ENCODE measurements at places on chromosomes 1 and 21.

- no peaks in the 10 kb centered on the region for H3K27me3 ChIP-seq
- H3K36me3 ChIP-seq: no peaks in the 10 kb centered on the region
- no peak overlapping the region for H3K27ac ChIP-seq
- no peak overlapping the region for H3K4me3 ChIP-seq
- no peak for DNase-seq
These were observed 71.0 kb downstream of the MAB21L3 start for GRCh38 chr1:116182019-116182714.

DNA sequence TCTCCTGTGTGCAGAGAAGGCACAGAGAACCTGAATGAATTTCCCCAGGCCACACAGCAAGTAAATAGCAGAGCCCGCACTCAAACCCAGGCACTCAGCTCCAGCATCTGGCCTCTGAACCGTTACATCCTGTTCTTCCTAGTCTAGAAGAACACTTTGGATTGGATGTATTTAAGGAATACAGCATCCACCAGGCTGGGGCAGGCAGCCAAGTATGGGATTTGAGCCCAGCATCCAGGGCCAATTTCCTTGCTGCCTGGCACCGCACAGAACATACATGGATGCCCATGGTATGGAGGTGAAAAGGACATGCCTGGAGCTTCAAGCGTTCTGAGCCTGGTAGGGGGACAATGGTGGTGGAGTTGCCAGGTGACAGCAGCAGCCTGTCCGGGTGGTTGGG, 9.7 kb downstream of the AJAP1 start:
- no peaks in the 10 kb centered on the region for H3K36me3 ChIP-seq
- H3K4me1 ChIP-seq: no peaks in the 10 kb centered on the region
- no peak overlapping the region for H3K27ac ChIP-seq
- no peak overlapping the region for H3K4me3 ChIP-seq

GRCh38 chr1:185345913-185346720, 29.1 kb upstream of the IVNS1ABP start:
- no peak overlapping the region for H3K27ac ChIP-seq
- no peaks in the 10 kb centered on the region for H3K4me1 ChIP-seq
- H3K4me3 ChIP-seq: no peak overlapping the region
- no peaks in the 10 kb centered on the region for H3K36me3 ChIP-seq
- H3K27me3 ChIP-seq: no peaks in the 10 kb centered on the region
- no peak for DNase-seq

DNA sequence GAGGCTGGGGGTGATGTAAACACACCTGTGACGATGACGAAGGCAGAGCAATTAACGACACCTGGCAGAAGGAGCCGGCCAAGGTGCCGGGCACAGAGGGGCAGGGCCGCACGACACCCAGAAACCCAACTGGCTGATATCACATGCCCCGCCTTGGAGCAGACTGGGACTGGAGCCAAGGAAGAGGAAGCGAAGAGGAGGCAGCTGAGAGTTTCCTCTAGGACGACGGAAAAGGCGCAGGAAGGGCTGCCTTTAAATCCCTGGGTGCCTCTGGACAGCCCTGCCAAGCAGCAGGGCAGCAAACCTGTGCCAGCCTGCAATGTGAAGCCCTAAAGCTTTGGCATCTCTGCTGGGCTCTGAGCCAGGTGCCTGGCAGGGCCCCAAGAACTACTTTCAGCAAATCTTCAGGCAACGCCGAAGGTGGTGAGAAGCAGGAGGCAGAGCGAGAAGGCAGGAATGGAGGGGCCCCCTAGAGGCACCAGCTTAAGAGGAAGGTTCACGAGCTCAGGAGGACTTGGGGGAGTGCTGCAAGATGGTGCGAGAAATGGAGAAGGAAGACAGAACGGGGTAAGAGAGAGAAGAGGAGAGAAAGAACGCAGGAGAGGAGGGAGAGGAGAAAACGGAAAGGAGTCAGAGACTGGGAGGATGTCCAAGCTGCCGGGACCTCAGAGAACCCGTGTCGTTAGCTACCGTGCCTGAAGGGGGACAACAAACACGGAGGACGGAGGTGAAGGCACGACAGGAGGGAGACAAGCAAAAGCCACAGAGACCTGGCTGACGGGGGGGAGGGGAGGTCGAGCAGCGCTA, 25.3 kb upstream of the PEF1 start:
- H3K4me3 ChIP-seq: peak overlapping the region; percentile 32
- DNase-seq: peak; percentile 71
- H3K36me3 ChIP-seq: peaks cover 39% of the 10 kb centered on the region
- no peaks in the 10 kb centered on the region for H3K27me3 ChIP-seq
- peak overlapping the region; percentile 88 for H3K27ac ChIP-seq
- peaks cover 90% of the 10 kb centered on the region for H3K4me1 ChIP-seq

GRCh38 chr1:10692401-10693021, 103.9 kb downstream of the CASZ1 start:
- H3K4me1 ChIP-seq: peaks cover 80% of the 10 kb centered on the region
- H3K36me3 ChIP-seq: no peaks in the 10 kb centered on the region
- H3K27me3 ChIP-seq: no peaks in the 10 kb centered on the region
- H3K4me3 ChIP-seq: peak overlapping the region; percentile 93

DNA sequence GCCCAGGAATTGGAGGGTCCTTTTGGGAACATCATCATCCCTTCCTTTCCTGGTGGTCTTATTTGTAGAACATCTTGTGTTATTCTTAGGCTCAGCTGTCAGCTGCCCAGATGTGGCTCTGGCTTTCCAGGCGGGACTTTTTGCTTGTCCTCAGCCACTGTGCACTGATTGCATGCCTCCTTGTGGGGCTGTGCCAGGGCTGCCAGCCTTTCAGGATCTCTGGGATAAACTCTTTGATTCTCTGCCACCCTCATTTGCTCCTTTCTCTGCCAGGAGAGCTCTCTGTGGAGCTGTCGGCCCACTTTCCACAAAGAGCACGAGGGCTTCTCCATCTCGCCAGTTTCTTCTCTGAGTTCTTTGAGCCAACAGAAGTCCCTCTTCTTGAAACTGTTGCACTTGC, 63.1 kb downstream of the PTPRU start:
- H3K27me3 ChIP-seq: no peaks in the 10 kb centered on the region
- no peak overlapping the region for H3K4me3 ChIP-seq
- H3K36me3 ChIP-seq: peaks cover 69% of the 10 kb centered on the region

All from tibial artery (tissue), 4 donors.